Stimulated activated CD4-positive, alpha-beta T cell treated with anti-CD3 and anti-CD28 coated beads, Interleukin-2, amount 100 ng/mL, for 4 hours (primary cell): ENCODE measurements at places on chromosomes 5 and 9.

- no peak for DNase-seq
These were observed 42.4 kb downstream of the PAX5 start for GRCh38 chr9:36991516-36992134.

GRCh38 chr9:95770653-95771131 lies 104.8 kb upstream of the ERCC6L2 start:
- DNase-seq = no peak

DNA sequence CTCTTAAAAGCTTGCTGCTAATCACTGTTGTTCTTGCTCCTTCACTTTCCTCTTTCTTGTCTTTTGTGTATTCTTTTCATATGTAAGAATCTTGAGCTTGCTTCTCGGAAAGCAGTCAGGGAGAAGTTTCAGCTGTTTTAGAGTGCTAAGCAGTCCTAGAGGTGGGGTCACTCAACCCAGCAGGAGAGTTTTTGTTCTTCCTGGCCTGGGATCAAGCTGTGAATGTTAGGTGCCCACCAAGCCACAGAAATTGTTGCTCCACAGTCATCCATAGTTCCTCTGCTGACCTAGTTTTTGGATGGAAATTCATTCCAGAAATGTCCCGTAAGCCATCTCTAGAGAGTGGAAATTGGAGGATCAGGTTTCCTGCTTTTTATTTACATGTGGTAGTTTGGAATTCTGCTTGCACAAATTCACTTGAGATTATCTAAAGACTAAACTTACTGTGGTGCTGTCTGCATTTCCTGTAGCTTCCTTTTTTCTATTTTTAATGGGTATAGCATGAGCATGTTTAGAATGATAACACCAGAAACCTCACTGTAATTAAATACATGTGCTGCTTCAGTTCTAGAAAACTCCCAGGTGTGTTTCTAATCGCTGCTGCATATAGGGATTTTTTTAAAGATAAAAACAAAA lies 108.7 kb downstream of the MAST4 start:
- no peak for DNase-seq

DNA sequence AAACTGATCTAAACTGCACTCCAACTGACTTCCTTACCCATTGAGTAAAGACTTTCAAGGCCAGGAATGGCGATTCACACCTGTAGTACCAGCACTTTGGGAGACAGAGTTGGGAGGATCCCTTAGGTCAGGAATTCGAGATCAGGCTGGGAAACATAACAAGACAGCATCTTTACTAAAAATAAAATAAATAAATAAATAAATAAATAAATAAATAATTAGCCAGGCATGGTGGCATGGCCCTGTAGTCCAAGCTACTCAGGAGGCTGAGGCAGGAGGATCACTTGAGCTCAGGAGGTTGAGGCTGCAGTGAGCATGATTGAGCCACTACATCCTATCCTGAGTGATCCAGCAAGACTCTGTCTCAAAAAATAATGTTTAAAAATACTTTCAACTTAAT lies 148.4 kb downstream of the CEMIP2 start:
- no peak for DNase-seq

DNA sequence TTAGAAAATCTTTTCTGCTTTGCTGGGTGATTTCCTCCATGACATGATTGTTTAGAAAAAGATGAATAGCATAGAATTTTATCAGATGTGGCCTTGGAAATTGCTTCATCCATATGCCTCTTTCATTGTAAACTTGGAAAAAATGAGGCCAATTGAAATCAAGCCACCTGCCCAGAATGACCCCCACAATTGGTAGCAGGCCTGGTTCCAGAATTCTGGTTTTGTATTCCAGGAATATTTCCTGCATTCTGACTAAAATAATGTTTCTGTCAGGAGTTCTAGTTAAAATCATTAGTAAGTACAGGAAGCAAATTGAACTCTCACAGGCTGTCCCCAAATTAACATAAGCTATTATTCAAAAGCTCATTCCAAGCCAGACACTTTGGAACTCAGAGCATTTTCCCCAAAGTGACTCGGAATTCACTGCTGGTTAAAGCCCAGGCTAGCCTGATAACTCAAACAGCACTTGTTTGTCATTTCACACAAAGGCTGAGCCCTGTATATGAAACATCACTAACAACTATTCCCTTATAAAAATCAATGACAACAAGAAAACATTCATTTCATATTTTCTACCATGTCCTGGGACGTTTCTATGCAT lies 75.1 kb upstream of the ADCY2 start:
- no peak for DNase-seq

DNA sequence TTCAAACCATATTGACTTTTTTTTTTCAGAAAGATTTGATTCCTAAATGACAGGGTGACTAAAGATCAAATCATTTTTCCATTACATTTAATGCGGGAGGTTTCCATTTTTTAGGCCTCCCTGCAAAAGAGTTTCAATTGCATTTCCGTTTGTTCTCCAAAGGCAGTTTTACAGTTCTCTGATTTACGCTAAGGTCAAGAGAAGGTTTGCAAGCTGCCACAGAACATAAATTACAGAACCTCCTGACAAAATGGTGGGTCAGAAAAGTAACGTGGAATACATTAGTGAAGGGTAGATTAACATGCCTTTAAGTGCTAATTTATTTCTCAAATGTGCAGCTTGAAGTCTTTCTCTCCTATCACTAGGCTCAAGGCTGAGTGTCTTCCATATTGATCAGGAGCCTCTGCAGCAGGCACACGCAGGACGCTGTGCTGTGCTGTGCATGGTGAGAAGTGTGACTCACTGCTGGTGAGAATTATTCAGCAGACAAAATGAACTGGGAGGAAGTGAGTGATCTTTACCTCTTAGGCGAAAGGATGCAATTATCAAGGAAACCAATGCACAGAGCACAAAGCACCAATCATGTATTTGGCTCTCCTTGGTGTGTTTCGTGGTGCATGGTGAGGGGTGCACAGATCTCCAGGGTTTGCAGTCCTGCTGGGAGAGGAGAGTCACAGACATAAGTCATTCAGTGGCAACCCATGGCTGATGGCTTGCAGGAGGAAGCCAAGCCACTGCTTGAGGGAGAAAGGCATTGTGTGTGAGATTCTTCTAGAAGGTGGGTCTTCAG lies 136.3 kb downstream of the TENT4A start:
- DNase-seq = no peak

- DNase-seq = no peak
These were observed 386.3 kb downstream of the DIRAS2 start for GRCh38 chr9:90256345-90256744.

- DNase-seq = no peak
These were observed 10.6 kb downstream of the SPOCK1 start for GRCh38 chr5:137488516-137488915.

DNA sequence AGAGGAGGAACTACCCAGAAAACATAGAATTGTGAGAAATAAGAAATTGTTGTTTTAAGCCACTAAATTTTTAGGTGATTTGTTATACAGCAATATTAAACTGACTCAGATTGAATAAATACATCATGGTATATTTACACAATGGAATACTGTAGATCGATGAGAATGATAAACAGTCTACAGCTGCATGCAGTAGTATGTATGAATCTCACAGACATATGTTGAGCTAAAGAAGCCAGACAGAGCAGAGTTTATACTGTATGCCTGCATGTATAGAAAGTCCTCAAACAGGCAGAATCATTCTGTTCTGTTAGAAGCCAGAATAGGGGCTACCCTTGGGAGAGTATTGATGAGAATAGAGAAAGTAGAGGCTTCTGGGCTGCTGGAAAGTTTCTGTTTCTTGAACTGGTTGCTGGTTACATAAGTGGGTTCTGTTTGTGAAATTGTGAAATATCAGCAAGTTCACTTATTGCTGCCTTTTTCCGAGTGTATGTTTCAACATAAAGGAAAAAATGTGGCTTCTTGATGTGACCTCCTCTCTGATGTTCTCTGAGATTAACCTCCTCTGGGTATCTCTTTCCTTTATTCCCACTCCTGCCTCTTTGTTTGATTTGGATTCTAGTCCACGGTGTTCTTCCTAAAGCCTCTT lies 9.6 kb downstream of the KIAA1958 start:
- DNase-seq = no peak

DNA sequence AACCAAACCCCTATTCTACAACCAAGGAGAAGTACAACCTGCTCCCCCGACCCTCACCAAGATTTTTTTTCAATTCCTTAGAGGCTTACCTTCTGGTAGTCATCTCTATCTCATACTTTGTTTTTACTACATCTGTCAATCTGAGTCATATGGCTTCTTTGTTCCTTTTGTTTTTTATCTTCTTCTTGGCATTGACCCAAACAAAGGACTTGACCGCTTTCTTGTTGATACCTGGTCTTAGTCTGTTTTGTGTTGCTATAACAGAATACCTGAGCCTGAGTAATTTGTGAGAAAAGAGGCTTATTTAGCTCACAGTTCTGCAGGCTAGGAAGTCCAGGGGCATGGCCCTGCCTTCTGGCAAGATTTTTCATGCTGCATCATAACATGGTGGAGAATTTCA lies 352.7 kb downstream of the MLLT3 start:
- no peak for DNase-seq

DNA sequence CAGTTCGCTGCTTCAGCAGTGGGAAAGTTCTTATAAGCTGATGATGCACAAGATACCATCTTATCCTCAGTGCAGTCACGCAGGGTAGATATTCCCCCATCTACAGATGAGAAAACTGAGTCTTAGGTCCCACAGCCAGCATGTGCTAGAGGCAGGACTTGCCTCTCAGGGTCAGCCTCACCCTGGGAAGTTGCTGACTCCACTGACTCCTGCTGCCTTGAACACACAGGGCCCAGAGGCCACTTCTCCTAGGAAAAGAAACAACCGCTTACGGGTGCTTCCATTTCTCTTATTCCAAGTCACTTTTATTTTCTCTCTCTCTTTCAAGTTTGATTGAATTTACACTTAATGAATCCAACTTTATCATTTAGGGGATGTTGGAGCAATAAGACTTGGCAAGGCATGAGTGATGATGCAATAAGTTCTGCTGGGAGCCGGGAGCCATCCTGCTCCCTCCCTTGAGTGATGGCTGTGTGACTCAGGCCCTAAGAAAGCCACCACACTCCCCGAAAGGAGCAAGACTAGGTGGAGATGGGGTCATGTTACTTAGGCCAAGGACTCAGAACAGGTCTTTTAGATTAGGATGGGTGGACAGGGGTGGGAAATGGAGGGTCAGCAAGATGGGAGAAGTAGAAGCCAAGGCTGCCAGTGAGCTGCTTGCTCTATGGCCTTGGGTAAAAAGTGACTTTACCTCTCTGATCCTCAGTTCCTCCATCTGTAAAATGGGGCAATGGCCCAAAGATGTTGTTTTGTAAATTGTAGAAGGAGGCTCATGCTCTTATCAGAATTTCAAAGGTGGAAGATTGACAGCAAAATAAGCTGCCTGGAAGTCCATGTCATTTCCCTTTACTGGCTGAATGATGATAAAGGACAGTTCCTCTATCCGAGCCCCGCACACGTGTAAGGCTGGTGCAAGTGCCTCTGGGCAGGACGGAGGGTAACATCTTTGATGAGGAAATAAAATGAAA lies 67.4 kb upstream of the ZNF618 start:
- no peak for DNase-seq

DNA sequence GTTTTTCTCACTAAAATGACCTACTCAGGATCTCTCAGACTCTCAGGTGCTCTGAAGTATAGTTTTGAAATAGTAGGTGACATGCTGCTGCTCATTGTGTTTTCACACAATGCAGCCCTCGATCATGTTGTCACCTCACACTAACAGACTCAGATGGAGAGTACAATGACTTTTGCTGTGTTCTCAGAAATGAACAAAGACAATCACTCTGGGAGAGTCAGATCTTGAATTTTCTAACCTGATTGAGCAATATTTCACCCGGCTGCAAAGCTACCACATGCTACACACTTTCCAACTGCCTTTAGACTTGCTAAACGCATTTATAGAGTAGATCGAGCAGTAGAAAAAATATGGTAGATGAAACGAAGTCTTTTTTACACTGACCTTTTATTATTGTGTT lies 113.4 kb downstream of the ST8SIA4 start:
- no peak for DNase-seq

DNA sequence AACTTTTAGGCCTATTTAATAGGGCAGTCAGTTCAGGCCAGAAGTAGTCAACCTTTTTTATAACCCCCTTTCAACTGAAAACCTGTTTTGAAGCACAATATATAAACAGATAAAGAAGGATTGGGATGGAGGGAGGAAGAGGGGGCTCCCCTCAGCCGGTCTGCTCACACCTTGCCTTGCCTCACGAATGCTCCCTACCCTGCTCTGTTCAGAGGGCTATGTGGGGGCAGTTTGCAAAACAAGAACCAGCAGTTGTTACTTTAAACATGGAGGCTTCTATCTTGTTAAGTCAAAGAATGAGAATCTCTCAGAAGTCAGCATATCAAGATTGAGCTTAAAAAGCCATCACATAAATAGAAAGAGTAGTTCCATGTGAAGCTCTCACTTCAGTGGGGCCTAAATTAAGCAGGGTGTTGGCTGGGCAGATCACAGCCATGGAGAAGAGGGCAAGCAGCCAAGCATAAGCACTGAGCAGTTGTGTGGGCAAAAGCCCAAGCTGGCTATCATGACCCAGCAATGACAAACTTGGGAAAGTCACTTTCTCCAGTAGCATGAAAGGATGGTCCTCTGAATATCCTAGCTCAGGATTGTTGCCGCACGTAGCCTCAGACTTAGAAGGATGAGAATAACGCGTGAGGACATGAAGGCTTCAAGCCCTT lies 70.6 kb downstream of the ALDH1A1 start:
- no peak for DNase-seq

DNA sequence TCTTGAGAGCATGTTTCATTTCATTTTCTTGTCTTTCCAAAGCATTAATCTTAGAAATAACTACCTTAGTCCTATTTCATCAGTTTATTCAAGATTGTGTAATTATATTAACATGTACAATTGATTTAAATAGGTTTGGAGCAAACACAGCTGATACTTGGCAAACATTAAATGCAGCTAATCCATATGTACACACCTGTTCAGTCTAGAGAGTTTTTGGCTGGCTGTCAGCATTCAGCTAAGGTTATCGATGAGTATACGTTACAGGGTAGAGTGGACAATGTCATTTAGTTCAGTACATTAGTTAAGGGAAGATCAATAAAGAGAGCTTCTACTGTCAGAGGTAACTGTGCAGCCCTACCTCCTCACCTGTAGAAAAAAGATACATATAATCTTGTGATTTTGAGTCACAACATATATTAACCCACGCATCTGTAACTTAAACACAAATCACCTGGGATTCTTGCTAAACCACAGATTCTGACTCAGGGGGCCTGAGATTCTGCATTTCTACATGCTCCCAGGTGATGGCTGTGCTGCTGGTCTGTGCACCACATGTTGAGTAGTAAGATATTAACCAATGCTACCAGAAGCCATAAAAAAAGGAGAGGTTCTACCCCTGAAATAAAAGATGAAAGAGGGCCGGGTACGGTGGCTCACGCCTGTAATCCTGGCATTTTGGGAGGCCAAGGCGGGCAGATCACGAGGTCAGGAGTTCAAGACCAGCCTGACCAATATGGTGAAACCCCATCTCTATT lies 34.1 kb upstream of the PCA3 start:
- DNase-seq = no peak

DNA sequence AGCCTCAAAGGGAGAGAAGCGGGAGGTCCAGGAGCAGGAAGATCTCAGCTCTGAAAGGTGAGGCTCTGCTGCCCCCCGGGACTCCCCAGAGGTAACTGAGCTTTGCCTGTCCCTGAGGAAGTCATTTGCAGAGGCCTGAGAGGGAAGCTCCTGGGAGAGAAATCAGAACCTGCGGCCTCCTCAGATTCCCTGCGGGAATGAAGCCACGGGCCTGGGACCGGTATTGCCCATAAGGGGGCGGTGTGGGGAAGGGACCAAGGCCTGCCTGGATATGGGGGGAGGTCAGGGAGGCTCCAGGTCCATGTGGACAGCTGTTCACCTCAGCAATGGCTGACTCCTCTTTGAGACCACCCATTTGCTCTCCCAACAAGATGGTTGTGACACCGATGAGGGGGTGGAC lies 1.3 kb downstream of the SPATA31E1 start:
- no peak for DNase-seq
